Umbilical cord (tissue), 2 donors: ENCODE measurements at places on chromosomes 2 and 18.

DNA sequence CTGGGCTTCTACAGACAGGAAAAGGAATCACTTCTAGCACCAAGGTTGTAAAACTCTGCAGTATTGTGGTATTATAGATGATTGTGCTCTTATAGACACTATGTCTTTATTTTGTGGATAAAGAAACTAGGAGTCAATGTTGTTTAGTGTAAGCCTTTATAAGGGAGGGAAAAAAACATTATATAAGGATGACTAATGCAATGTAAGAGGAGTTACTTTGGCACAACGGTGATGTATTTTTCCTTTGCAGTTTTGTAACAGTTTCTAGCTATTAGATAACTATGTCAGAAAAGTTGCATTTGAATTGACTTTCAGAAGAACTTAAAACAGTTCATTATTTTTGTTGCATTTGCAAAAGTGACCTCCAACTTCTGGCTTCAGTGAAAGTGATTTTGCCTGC, 545.4 kb downstream of the CCDC85A start:
- DNase-seq = no peak

GRCh38 chr2:106863387-106863786, 22.6 kb downstream of the ST6GAL2 start:
- DNase-seq = no peak

GRCh38 chr2:68250196-68250595, 2.1 kb downstream of the PPP3R1 start:
- no peak for DNase-seq

- DNase-seq = no peak
Observed at GRCh38 chr18:35749701-35750100, 168.2 kb downstream of the GALNT1 start.

DNA sequence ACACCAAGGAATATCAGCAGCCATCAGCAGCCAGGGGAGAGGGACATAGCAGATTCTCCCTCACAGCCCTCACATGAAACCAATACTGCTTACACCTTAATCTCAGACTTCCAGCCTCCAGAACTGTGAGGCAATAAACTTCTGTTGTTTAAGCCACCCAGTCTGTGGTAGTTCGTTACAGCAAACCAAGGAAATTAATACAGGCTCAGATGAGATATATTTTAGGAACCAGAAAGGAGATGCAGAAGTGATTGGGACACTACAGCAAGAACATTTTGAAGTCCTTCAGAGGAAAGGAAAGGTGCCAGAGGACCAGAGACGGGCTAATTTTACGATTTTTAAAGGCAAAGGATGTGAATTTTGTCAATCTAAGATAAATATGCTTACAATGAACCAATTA, 60.6 kb downstream of the IKZF2 start:
- DNase-seq = no peak

GRCh38 chr2:101710036-101710435, 12.5 kb downstream of the MAP4K4 start:
- no peak for DNase-seq

- DNase-seq = no peak
Observed at GRCh38 chr2:120910956-120911951, 175.6 kb downstream of the GLI2 start.

DNA sequence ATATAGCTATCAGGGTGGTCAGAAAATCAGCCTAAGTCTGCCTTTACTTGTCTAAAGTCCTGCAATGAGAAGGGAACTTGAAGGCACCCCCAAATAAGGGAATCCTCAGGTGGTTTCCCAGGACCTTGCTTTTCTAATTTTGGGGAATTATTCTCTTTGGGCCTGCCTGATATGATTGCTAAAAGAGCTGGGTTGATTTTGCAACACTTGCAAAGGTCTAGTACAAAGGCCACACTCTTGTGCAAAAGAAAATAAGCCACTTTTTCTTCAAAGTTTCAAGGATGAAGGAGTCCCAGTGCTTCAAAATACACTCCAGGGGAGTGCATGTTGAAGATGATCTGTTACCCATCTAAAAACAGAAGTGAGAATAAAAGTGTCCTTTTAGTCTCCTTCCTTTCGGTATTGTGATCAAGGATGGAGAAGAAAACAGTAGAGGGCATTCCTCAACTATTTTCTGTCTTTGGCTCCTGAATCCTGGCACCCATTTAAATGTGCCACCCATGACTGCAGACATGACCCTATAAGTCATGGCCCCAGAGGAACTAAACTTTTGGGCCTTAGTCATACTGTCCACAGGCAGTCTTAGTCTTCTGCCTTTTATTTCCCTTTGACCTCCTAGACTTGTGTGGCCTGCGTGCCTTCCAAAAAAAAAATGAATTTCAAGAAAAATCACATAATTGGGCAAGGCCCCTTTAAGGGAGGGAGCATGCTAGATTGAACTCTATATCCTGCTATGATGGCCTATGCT, 5.1 kb downstream of the SULT1C3 start:
- no peak for DNase-seq

DNA sequence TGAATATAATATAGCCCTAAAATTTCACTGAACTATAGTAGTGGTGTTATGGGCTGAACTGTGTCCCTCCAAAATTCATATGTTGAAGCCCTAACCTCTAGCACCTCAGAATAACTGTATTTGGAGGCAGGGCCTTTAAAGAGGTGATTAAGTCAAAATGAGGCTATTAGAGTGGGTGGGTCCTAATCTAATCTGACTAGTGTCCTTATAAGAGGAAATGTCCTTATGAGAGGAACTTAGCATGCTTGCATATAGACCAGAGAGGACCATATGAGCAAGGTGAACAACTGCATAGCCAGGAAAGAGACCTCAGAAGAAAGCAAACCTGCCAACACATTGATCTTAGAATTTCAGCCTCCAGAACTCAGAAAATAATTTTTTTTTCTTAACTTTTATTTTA, 238.4 kb downstream of the ZEB2 start:
- no peak for DNase-seq

- peak; percentile 92 for DNase-seq
Observed at GRCh38 chr2:28366496-28367282, 26.0 kb upstream of the FOSL2 start.

DNA sequence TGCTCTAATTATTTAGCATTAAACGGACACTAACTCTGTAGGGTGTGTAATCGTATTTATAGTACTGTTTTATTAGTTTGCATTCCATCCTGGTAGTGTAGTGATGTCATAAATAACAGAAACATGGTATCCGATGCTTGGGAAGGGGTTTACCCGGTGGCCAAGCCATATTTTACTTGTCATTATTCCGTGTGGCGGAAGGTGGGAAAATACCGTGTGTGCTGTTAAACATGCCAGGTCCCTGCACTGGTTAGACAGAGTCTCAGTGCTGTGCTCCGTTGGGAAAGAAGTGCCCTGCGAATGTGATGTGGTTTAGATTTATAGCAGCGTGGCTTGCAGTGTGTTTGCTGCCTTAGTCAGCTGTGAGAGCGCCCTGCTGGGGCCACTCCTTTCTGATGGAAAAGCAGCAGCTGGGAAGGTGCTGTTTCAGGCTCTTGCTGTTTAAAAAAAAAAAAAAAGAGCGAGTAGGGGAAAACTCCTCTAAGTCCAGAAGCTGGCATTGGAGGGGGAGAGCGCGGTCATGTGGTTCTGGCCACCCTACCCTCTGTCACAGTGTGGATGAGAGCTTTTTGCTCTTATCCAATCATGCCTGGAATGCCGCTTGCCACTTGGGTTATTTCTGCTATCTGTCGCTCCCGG, 211.0 kb downstream of the NEDD4L start:
- peak; percentile 35 for DNase-seq

DNA sequence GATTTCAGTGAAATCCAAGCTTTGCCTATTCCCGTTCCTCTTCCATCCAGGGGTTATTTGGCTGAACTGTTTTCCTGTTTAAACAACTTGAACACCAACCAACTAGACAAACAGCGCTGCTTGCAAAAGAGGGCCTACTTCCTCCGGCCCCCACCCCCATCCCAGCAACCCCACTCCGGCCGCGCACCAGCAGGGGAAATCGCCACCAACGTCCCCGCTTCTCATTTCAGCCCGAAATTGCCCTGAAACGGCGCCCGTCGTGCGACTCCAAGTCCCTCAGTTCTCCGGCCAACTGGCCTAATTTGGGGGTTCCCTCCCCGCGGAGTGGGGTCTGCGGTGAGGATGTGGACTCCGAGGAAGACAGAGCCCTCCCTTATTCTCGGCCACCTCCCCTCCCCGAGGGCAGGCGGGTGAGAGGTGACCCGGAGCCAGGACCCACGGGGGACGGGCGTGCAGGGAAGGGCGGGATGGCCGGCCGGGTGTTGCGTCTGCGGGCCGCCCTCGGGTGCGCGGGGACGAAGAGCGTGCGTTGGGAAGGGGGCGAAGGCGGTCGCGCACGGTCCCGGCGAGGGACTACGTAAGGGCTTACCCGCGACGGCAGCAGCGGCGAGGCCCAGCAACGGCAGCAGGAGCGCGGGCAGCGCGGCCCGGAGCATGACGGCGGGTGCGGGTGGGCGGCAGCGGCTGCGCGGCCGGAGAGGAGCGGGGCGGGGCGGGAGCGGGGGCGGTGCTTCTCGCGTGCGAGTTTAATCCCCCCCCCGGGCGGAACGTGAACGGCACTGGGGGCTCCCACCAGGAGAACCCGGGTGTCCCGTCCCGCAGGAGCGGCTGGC, at the start of gene CD302:
TSS of gene CD302 (minus strand) at position 666 of the 833 bp plus-strand sequence. CDS start at position 656, 10 bp downstream.
- DNase-seq = peak; percentile 40
